ENCODE measurements at places on chromosomes 7 and 10.

- no peak for DNase-seq
These were observed 17.6 kb upstream of the CRHR2 start for GRCh38 chr7:30699706-30700495.

DNA sequence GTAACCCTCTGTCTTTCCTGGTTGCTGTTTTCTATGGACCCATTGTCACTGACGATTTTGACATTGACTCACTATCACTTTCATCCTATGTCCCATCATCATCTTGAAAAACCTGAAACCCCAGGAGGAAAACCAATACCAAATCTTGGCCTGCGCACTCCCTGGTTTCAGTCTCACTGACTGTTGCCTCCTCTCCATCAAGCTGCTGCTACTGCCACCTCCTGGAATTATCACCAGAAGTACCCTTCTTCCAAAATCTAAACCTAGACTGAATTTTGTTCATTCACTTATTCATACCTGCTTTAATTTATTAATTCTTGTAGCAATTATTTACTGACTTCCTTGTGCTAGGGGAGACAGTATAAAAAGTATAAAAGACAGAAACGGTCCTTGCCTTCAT lies 44.5 kb upstream of the ACBD5 start:
- DNase-seq: no peak

DNA sequence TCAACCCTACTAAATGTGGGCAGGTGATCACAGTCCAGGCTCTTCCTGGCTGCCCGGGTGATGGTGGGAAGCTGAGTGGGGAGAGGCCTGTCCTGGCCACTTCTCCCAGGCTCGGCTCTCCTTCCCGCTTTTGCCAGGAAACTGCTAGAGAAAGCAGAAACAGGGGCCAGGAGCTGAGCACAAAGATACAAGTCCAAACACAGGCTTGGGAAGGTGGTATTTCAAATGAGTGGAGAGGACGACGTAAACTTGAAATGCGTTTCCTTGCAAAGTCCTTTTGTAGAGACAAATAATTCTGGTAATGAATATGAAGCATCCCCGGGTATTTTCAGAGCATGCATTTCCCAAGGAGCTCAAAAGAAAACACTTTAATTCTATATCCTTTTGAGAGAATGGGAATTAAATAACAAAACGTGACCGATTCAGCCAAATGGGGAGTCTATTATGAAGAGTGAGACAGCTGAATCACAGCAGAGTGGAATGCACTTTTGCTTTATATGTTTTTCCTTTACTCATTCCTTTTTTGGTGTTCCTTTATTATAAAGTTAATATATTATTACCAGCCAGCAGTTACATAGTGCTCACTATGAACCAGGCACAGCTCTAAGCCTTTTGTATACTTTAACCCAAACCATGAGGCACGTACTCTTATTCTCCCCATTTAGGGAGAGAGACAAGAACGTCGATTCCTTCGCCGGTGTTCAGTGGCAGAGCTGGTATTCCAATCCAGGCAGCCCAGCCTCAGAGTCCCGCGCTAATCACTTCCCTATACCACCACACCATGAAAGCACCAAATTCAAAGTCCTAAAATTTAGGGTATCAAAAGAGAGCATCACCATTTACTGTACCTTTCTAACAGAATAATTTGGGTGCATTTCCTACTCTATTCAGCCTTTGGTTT lies 218.2 kb upstream of the KLF14 start:
- no peak for DNase-seq

DNA sequence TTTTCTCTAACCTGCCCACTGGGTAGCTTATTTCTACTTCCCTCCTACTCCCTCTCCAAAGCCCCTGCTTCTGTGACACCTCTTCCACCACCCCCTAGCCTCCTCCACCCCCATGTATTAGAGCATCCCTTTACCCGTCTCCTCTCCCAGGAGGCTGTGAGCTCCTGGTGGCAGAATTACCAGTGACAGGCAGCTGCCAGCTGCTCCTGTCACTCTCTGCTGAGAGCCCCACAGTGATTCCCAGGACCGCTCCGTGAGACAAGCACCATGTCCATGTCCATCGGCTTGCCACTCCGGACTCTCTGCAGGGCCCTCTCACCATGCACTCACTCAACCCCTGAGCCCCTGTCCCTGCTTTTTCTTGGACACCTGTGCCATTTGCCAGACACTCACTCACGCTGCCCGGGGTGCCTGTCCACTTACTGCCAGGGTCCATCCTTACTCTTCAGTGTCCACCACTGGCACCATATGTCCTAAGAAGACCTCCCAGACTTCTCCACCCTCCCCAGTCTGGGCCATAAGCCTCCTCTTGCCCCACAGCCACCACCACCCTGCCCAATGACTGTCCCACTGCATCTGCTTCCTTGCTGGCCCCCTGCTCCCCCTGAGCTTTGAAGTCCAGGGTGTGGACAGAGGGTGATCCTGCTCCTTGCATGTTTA lies 9.8 kb downstream of the WDFY4 start:
- DNase-seq: no peak

- no peak for DNase-seq
These were observed 283.3 kb upstream of the SEMA3A start for GRCh38 chr7:84477786-84478478.

Data from stimulated activated CD4-positive, alpha-beta T cell treated with anti-CD3 and anti-CD28 coated beads, Interleukin-15, amount 100 ng/mL, for 1 hour (primary cell).